ENCODE measurements at places on chromosomes 2 and 18.
A peak's percentile ranks its signal among the peaks of the same experiment; 100 is the strongest.

GRCh38 chr2:214529021-214529420, 118.2 kb downstream of the VWC2L start:
- no peak for DNase-seq

DNA sequence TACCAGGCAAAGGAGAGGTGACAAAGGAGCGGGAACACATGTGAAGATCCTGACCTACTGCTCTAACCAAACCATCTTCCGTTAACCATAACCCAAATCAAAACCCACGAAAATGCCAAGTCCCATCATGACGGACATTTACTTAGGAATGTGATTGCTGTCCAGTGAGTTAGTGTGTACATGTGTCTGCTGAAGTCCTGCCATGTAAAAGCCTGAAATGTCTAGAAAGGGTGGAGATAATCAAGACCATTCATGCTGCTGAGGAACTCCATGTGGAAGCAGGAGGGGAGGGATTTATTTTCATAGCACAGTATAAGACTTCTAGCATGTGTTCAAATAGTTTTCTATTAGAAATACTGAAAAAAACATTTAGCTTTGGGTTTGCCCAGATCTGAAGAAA, 137.0 kb upstream of the BOD1L2 start:
- no peak for DNase-seq

DNA sequence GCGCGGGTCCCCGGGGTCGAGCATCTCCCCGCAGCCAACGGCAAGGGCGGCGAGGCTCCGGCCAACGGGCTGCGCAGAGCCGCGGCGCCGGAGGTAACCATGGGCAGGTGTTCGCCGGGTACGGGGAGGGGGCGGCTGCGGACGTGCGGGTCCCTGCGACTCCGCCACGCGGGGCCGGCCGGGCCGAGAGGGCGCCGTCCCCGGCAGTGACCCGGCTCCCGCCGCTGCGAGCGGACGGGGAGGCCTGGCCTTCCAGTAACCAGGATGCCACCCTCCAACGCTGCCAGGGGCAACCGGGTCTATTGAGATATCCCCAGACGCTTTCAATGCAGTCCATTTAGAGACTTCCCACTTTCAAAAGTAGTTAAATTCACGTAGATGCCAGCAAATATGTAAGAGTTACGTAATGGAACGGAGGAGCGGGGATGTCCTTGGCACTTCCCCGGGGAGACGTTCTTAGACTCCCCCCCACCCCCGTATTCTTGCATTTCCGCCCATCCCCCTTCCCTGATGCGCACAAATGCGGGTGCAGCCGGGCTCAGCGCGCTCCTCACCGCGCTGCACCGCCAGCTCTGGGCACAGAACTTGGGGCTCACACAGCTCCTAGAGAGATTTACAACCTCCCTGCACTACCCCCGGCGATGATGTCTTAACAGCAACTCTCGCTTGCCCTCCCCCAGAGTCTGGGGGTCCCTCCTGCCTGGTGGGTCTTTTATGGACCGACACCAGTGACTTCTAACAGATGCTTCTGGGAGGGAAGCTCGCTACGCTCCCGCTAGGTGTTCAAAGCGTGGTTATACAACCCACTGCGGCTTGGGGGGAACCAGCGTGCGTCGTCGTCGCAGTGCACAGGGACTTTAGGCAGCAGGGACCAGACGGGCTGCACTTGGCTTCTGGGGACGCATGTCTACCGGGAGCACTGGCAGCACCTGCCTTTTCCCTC, 657 bp downstream of the SGPP2 start:
- peak; percentile 3 for DNase-seq

DNA sequence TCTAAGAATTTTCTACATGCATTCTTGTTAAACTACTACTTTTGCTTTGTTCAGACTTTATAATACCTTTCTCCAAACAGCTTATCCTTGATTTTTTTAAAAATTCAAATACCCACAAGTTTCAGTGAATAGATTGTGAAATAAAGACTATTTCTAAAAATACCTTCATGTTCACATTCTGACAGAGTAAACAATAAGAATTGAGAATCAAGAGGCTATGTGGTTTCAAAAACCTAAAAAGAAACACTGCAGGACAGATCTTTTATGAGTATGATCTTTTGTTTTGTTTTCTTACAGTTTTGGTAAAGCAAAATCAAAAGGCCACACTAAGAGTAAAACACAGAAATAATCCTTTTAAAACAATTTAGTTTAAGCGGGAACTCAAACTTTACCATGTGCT, 21.2 kb downstream of the ALS2 start:
- no peak for DNase-seq

All from activated T-cell treated with anti-CD3 and anti-CD28 coated beads for 48 hours (primary cell).